ENCODE measurements at places on chromosomes 11 and 22.

DNA sequence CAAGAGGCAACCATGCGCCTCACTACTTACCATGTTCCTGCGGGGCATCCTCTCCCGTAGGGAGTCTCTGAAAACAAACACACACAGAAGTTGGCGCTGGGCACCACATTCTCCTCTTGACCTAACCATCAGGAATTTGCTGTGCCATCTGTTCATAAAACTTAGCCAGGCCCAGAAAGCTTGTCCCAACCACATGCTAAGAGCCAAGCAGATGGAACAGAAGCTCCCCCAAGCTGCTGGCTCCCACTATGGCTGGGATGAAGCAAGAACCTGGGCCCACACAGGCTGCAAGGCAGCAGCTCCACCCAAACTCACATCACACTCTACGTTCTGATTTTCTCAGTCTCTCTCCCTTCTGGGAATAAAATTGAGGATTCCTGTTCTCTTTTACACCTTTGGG is 17.4 kb downstream of the HPS4 start:
- DNase-seq = no peak

- DNase-seq = peak; percentile 27
Measured at GRCh38 chr22:48449466-48450187, 1378.0 kb downstream of the BRD1 start.

DNA sequence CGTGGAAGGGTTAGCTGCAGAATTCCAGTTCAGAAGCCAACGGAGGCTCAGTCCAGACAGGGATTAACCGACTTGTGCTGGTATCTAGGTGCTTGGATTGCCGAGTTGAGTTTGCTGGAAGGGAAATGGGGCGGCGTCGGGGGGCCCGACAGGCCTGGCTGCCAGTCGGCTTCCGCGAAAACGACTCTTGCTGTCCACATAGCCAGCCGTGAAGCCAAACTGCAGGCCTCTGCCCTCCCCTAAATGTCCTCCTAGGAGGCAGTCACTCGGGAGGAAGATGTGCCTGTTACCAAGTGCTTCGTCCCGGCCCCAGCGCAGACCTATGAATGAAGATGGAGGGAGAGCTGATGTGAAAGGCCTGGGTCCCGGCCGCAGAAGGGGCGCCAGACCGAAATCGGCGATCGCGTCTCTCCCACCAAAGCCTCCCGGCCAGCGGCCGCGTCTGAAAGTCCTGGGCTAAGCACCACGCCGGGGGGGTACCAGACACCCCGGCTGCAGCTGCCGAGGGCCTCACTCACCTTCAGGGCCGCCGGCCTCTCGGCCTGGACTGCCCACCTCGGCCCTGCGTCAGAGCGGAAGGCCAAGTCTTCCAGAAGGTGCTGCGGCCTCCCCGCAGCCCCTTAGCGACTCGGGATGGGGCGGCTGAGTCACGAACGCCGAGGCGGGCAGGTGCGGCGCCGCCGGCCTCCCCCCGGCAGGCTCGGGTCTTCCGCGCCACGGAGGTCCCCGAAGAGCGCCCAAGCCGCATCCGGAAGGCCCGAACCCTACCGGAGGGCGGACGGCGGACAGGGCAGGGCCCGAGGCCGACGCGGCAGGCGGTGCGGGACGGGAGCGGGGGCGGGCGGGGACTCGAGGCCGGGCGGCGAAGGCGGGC is 7.5 kb downstream of the DPAGT1 start:
- peak; percentile 83 for DNase-seq

DNA sequence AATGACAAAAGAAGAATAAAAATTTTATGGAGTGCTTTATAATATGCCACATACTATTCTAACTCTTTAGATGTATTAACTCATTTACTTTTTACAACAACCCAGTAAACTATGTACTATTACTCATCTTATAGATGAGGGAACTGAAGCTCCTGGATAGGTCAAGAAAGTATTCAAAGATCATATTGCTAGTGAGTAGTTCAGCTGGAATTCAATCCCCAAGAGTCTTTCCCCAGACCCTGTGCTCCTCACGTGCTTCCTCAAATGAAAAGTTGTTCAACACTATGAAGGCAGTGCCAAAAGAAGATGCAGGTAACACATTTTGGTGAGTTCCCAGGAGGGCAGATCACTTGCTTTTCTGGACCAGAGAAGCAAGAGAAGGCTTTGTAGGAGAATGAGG is 46.8 kb downstream of the BTG4 start:
- DNase-seq = no peak

DNA sequence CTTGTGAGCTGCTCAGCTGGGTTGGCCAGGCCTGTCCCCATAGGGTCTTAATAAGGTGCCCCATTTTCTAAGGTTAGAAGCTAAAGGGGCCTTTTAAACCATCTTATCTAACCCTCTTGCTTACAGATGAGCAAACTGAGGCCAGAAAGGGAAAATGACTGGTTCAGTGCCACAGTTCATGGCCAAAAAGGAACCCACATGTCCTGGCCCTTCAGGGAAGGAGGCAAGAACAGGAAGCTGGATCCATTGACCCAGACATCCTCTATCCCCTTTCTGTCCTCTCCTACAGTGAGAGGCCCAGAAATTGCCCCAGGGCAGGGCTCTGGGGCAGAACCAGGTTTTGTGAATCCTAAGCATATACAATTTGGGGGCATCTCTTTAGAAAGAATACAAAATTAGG is 10.0 kb downstream of the PRG3 start:
- no peak for DNase-seq

DNA sequence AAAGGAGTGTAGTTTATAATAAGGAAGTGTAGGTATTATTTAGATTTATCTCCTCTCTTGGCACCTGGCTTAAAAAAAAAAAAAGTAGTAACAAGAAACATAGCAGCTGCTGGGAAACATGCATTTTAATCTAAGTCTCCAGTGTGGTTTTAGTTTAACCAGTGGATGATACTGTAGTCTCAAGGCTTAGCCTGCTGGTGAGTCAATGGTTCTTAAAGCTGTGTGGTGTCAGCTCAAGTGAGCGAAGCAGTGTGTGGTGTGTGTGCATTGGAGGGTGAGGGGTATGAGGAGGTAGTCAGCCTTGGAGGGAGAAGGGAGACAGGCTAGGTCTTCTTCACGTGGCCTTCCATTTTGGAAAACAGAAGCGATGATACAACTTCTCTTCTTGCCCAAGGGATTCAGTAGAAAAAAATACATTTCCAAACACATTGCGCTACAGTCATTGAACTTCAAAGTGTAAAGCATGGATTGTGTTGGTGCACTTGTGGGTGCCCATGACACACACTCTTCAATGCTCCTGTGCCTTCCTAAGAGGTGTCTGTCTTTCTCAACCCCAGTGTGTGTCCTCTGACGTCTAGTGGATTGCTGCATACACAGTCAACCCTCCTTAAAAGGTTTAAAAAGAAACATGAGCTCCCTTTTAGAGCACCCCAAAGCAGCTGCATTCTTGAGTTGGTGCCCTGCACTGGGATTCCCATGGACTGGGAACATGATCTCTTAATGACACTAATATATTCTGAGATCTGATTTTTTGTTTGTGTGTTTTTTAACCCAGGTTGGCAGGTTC is 40.1 kb downstream of the ZBTB16 start:
- no peak for DNase-seq

DNA sequence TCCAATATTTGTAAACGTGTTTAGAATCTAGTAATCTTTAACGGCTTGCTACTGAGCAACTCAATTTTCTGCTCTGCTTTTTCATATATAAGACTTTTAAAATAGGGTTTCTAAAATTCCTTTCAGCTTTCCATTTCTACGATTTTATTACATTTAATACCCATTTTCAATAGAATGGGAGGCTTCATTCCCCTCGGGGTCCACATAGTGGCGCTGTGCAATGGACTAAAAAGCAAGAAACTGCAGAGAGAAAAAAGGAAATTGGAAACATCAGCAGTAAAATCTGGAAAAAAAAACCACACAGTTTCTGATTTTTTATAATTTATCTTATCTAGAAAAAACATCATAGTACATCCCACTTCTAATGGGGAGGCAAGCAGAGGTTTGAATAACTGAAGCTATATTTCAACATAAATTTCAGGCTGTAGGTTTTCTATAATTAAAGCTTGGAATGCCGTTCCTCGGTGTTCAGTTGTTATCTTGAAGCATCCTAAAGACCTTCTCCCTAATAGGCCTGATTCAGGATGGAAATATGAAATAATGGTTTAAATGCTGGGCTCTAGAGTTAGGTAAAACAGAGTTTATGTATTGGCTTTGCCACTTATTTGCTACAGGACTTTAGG is 18.7 kb upstream of the JHY start:
- DNase-seq = peak; percentile 75

DNA sequence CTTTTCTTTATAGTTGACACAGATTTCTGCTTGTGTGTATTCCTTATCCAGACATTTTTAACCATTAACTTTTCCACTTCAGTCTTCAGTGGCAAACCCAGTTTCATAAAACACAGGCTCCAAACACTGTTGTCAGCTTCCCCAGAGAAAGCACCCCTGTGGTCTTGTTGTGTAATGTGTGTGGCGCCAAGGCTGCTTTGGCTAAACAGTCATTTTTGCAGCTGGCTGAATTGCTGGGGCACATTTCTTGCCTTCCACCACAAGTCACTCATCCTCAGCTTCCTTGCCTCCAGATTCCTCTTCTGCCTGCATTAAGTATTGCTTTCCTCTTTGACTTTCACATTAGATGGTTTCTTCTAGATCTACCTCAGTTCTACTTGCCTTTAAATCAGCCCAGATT is 40.5 kb downstream of the ARHGAP1 start:
- no peak for DNase-seq

- DNase-seq = no peak
Measured at GRCh38 chr22:29151316-29151715, 54.4 kb upstream of the EMID1 start.

GRCh38 chr11:75786101-75786736 is 17.6 kb downstream of the DGAT2 start:
- DNase-seq = no peak

GRCh38 chr22:20243537-20244249 is 24.4 kb downstream of the RTN4R start:
- peak; percentile 82 for DNase-seq

- no peak for DNase-seq
Measured at GRCh38 chr11:116694349-116694725, 78.5 kb downstream of the BUD13 start.

- no peak for DNase-seq
Measured at GRCh38 chr22:39431821-39432251, 25.0 kb upstream of the MGAT3 start.

- DNase-seq = peak; percentile 33
Measured at GRCh38 chr11:6615882-6616585, 3.2 kb downstream of the TPP1 start.

DNA sequence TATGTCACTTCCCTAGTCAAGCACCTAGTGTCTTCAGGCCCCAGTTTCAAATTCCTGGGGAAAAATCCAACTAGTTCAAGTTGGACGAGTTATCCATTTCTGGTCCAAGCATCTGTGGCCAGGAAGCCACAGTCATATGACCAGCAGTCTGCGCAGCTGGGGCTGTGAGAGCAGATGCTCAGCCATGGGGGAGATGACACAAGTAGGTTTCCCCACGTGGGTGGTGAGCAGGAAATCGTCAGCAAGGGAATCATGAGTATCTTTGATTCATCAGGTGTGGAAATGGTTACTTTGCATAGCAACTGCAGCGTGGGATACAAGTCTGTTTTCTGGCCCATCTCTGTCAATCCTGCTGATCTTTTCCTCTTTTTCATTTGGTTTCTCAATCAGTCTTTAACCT is 185.3 kb downstream of the C11orf91 start:
- DNase-seq = no peak

GRCh38 chr11:2816941-2817421 is 68.6 kb downstream of the CDKN1C start:
- DNase-seq = no peak

DNA sequence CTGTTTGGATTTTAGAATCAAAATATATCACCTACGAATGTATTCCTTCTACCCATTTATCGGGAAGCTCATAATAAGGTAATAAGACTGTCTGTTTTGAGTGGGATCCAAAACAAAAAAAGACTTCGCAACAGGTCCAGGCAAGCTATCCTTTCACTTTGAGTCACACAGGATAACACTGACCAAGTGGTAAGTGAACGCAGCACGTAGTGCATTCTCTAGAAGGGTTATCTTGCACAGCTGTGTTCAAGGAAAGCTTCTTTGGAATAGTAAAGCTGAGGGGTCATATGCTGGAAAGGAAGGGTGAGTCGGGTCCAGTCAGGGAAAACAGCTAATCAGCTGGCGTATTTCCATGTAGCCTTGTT is 22.3 kb upstream of the NRGN start:
- no peak for DNase-seq

GRCh38 chr11:6269994-6270393 is 10.4 kb downstream of the CCKBR start:
- DNase-seq = no peak

DNA sequence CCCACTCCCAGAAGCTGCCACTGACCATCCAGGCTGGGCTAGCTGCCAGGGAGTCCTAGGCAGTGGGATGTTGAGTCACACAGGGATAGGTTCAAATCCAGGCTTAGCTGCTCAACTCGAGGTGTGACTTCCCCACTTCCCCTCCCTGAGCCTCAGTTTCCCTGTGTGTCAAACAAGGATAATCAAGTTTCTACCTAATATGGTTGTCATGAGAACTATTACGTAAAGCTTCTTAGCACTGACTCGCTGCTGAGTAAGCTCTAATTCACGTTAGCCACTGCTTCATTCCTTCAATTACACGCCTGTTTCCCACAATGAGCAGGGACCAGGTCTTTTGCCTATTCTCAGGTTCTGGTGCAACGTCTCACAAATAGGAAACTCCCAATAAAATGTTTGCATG is 67.7 kb downstream of the SEZ6L start:
- no peak for DNase-seq

GRCh38 chr11:67581469-67581868 is 2.1 kb upstream of the GSTP1 start:
- no peak for DNase-seq

DNA sequence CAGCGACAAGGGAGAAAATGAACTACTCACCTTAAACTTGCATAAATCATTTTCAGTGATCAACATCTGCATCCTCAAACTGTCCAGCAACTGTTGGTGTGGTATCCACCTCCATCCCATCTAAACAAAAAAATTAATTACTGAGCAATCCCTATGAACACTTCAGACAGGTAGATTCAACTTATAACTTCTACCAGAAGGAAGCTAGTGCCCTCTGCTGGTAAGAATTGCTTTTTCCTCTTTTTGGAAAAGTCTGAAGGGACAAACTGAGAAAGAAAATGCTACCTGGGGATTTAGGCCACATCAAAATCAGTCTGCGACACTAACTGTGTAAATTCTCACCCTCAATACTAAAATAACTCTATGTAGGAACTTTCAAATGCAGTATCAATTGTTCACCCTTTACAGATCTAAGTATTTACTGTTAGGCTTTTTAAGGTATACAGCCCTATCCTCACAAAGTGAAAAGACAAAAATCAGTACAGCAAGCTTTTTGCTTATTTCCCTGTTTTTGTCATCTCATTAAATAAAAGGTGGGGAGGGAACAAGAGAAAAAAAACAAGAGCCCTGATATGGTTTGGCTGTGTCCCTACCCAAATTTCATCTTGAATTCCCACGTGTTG is 17.9 kb downstream of the CLNS1A start:
- no peak for DNase-seq

- no peak for DNase-seq
Measured at GRCh38 chr11:93611836-93612677, 49.4 kb upstream of the CEP295 start.

GRCh38 chr11:67613960-67614715 is 7.4 kb downstream of the NDUFV1 start:
- peak; percentile 93 for DNase-seq
